ENCODE measurements at places on chromosomes 5 and 9.

- no peak for DNase-seq
Measured at GRCh38 chr9:76290555-76290954, 103.7 kb downstream of the RFK start.

DNA sequence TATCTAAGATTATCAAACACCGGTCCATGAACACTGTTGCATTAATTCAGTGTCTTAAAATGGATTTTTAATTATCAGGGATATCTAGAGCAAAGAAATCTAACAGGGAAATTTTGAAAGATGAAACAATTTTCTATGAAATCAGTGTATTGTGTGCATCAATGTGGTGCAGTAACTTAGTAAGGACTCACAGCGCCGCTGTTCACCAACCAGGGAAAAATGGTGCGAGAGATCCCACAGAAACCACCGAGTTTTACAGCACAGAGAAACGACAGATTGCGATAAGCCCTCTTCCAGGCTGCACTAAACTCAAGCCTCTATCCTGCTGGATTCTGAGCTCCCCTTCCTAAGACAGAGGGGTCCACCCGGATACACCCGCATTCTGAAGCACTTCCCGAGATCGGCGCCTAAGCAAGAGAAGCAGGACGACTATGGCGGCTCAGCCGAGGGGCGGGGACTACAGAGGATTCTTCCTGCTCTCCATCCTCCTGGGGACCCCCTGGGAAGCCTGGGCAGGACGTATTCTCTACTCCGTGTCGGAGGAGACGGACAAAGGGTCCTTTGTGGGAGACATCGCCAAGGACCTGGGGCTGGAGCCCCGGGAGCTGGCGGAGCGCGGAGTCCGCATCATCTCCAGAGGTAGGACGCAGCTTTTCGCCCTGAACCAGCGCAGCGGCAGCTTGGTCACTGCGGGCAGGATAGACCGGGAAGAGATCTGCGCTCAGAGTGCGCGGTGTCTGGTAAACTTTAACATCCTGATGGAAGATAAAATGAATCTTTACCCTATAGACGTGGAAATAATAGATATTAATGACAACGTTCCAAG is at the start of gene PCDHGA7:
TSS of gene PCDHGA7 (plus strand) at position 274 of the 826 bp plus-strand sequence. CDS start at position 432, 158 bp downstream.
- DNase-seq: no peak

- peak; percentile 40 for DNase-seq
Measured at GRCh38 chr9:90801241-90801972, at the start of gene SYK. Gene SYK (plus strand): TSS chr9:90801819. CDS start chr9:90843899, 42,080 bp downstream.

- DNase-seq: no peak
Measured at GRCh38 chr5:150577378-150578139, 62.9 kb upstream of the SYNPO start.

DNA sequence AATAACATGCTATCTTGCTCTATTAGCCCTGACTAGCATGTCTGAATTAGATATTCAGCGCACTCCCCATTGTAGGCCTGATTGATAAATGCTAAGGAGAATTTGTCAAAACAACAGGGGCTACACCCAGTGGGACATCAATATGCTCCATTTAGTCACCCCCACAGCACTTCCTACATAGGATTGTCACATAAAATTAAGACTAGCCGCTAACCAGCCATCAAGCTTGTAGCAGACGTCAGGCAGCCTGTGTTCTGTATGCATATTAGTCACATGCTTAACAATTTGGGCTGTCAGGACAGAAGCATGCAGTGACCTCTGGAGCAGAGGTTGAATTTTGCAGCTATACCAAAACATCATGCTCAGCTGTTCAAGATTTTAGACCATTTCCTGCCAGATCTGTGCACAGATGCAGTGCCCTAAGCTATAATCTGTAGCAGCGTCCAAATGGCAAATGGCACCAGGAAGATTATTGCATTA is 197.4 kb upstream of the ISL1 start:
- DNase-seq: no peak

- no peak for DNase-seq
Measured at GRCh38 chr9:74824654-74825053, 63.1 kb downstream of the TRPM6 start.

DNA sequence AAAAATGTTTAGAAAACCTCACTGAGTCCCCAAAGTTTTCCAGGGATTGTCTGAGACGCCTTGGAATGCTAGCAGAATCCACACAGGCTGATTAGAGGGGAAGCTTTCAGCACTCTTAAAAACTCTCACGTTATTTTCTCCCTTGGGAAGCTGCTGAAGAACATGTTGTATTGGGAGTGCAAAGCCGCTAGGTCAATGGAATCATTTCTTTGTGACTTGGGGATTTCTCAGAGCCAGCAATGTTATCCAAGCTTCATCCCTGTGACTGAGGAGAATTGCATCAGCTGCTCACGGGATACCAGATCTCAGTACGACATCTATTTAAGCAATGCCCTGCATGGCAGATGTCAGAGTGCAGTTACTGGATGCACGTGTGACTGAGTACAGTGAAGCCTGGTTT is 426.4 kb upstream of the MPDZ start:
- DNase-seq: peak; percentile 18

DNA sequence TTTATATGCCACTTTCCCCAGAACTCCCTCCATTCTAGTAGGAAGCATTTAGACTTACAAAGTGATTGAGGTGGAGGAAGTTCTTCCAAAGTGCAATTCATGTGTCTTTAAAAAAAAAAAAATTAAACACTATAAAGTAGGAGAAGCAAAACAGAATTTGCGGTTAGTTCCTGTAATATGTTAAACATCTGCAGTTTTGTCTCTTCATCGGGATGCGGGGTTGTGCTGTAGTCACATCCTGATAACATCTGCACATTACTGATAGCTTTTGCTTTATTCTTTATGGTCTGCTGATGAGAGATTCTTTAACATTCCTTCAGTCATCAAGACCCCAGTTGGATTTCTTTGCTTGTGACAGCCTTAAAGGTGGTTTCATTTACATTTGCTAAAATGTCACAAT is 694.3 kb downstream of the NR2F1-AS1 start:
- DNase-seq: no peak

DNA sequence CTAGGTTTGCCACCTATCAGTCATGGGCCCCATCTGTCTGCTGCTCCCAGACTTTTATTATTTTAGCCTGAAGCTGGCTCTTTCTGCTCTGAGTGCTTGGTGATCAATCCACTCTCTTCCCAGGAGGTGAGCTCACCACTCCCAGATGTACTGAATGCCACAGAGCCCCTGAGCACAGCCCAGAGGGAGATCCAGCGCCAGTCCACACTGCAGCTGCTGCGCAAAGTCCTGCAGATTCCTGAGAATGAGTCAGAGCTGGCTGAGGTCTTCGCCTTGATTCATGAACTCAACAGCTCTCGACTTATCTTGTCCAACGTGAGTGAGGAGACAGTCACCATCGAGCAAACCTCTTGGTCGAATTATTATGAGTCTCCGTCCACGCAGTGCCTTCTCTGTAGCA is 36.0 kb downstream of the HMGXB3 start:
- peak; percentile 33 for DNase-seq

GRCh38 chr5:177432143-177432838 is 5.8 kb downstream of the GRK6 start:
- no peak for DNase-seq

- no peak for DNase-seq
Measured at GRCh38 chr9:117664419-117664818, 39.8 kb upstream of the TLR4 start.

GRCh38 chr5:141832131-141832530 is 46.1 kb downstream of the PCDH1 start:
- DNase-seq: no peak

DNA sequence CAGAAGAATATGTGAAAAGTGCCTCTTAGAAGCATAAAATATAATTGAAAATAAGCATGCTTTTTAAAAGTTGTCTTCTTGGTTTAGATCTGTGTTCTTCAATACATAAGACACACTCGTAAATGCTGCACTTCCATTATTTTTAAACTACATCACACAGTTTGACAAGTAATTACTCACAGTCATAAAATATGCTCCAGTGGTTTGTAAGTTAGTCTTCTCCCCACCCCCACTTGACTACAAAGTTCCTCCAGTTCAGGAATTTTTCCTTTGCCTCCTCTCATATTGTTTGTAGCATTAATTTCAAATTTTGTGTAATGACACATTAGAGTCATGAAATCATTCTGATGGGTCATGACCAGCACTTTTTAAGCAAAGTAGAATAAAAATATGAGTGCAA is 60.3 kb upstream of the PTGER4 start:
- no peak for DNase-seq

DNA sequence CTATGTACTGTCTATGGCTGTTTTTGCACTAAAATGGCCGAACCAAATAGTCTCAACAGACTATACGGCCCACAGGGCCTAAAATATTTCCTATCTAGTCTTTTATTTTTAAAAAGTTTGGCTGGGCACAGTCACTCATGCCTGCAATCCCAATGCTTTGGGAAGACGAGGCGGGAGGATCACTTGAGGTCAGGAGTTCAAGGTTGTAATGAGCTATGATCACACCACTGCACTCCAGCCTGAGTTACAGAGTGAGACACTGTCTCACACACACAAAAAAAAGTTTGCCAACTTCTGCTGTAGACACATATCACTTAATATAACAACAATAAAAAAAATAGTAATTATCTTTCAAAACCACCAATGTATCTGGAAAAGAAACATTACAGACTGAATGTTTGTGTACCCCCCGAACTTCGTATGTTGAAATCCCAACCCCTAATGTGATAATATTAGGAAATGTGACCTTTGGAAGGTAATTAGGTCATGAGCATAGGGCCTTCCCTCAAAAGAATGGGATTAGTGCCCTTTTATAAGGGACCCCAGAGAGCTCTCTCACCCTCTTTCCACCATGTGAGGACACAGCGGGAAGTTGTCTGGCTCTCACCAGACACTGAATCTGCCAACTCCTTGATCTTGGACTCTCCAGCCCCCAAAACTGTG is 53.5 kb upstream of the HK3 start:
- no peak for DNase-seq

GRCh38 chr9:109717342-109717741 is 62.7 kb upstream of the PALM2AKAP2 start:
- no peak for DNase-seq

DNA sequence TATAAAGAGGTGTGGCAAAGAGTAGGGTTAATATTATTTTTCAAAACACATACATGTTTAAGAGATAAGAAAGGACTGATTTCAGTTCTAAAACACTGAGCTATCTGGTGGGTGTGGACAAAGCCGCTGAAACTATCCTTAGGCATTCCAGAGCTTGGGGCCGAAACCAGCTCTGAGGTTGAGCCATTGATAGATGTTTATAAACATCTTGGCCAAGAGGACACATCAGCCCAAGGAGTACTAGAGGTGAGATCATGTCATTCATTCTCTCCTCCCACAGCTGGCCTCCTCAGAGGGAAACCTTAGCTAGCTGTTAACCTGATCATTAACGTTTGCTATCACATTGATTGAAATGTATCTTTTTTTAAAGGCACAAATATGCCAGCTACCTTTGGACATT is 89.9 kb downstream of the NLN start:
- DNase-seq: peak; percentile 33

- DNase-seq: no peak
Measured at GRCh38 chr9:77783518-77783917, 135.4 kb upstream of the GNA14 start.

DNA sequence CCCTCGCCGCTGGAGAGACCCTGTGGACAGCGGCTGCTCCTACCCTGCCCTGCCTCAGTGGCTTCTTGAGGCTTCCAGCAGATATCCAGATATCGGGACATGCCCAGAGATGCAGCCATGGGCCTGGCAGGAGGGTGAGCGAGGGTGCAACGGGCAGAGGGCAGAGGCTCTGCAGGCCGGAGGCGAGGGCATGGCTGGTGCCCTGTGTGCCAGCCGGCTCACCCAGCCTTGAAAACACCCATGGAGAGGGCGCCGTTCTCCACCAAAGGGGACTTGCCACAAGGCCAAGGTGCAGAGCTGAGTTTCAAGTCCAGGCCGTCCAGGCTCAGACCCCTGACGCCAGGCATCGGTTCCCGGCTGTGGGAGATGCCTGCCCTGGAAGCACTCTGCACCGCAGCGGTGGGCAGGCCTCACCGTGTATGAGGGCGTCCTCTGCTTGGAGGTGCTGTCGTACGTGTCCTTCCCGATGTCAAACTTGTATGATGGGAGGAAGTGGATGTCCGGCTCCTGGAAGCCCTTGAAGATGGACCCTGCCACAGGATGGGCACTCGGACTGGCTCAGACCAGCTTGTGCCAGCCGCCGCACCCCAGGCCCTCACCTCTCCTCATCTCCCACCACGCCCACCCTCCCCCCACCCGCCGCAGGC is 8.9 kb downstream of the INPP5E start:
- DNase-seq: no peak

- no peak for DNase-seq
Measured at GRCh38 chr9:97132865-97133264, 93.9 kb upstream of the CTSV start.

DNA sequence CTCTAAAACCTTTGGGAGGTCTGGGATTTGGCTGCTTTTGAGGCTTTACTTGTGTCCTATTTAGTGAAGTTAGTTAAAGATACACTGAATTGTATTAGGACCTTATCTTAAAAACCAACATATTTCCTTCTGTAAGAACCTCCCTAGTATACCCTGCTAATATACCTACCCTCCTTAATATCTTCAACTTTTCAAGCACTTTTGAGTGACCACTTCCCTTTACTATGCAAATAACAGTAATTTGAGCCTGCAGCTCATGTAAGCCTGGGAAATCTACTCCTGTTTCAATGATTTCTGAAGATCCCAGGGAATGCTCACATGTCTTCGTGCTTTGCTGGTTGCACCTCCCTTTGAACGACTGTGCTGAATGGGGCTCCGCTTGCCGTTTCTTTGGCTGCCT is 358.5 kb downstream of the YTHDC2 start:
- no peak for DNase-seq

- DNase-seq: no peak
Measured at GRCh38 chr9:128124873-128125579, 2.5 kb downstream of the PTGES2 start.

DNA sequence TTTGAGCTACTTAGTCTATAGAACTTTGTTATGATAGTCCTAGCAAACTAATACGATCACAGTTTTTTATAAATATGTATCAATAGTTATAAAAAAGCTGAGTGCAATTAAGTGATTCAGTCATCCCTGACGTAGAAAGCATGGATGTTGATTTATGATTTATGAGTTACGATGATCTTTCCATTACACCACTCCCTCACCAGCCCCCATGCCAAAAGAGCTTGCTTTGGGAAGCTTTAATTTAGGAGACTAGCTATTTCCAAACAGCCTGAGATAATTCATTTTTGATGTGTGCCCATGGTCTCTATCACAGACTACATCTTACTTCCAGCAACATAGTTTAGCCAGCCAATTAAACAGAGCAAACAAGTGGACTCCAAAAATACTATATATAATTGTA is 256.8 kb downstream of the GABRG2 start:
- no peak for DNase-seq

GRCh38 chr9:129803676-129804060 is 684 bp downstream of the TOR1B start:
- no peak for DNase-seq

DNA sequence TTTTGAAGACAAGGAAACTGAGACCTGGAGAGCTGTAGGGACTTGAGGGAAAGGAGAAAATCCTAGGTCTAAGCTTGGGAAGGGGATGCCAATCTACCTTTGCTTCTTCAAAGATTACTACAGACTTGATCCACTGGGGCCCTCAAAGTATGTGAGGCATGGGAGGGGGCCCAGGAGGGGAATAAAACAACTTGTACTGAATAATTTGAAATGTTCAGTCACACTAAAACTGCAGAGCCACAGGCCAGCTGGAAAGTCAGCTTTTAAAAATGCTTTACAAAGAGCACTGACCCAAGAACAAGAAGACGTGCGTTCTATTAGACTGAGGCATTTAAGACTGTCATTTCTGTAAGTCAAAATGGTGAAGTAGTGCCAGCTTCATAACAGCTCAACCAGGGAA is 13.6 kb downstream of the IL33 start:
- no peak for DNase-seq
